ENCODE measurements at places on chromosomes 3 and 15.

DNA sequence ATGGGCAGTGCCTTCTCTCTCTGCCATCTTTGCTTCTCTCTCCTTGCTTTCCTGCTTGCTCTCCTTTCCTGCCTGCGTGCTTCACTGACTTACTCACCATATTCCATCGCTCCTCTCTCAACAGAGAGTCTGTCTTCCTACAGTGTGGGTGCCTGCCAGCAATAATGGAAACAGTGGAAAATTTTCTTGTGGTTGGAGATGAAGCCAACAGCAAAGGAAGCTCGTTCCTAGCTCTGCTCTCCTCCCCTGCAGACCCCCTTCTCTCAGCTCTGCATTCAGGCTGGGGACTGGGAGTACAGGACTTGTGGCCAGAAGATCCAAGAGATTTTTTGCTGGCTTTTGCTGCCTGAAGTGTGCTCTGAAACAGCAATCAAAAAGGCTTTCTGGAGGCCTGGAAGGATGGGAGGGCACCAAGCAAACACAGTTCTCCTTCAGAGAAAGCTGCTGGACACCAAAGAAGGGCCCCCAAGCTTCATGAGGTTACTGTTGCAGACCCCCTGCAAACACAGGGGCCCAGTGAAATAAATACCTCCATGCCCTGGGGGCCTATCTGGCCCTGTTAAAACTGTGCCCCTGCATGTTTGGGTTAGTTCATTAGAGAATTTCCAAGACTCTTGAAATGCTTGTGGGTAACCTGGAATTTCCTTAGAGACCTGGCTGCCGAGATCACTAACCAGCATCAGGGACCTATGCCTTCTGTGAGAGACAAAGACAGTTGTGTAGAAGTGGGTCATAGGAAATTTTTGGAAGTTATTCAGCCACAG lies 149.9 kb upstream of the RASGRP1 start:
- DNase-seq = peak; percentile 99

DNA sequence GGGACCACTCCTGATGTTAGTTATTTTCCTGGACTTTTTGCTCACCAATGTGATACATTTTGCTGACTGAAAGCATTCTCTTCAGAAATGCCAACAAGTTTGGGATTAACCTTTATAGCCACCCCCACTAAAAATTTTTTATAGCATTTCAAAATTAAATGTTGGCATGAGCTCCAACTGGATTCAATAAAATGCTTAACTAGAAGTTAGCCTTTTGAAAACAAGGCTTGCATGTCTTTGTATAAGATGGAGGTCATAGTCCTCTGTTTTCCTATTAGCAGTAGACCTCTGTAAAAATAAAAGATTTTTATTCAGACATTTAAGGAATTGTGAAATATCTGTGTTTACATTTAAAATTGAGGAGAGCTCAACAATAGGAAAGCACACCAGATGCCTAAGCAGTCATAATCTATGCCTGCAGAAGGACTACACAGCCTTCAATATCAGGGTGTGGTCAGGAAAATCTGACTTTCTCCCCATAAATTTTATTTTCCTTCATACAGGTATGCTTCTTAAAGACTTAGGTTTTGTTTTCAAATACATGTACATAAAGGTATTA lies 87.2 kb downstream of the DNAJC13 start:
- no peak for DNase-seq

- no peak for DNase-seq
Measured at GRCh38 chr3:42689421-42690014, 4.2 kb downstream of the KLHL40 start.

- DNase-seq = peak; percentile 74
Measured at GRCh38 chr15:68817304-68818065, 3.2 kb downstream of the ANP32A start.

- DNase-seq = peak; percentile 53
Measured at GRCh38 chr15:90449206-90449735, 61.2 kb downstream of the IQGAP1 start.

DNA sequence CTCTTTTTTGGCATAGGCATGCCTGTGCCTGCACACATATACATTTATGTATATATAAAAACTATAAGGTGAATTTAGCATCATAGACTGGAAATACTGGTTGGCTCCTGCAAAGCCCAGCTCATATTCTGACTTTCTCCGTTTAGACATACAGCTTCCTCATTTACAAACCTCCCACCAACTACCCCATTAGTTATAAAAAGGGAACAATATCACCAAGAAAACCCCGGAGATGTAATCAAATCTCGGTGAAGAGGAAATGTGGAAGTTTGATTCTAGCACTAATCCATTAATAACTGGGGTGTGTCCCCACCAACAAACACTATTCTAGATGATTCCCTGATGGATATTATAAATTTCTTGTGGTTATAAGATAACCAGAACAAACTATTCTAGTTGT lies 517.7 kb upstream of the TBL1XR1 start:
- DNase-seq = no peak

- DNase-seq = no peak
Measured at GRCh38 chr15:101633356-101633755, 18.8 kb downstream of the TM2D3 start.

- DNase-seq = peak; percentile 66
Measured at GRCh38 chr15:92809880-92810361, 90.2 kb upstream of the CHD2 start.

- DNase-seq = no peak
Measured at GRCh38 chr3:129632556-129632955, 26.1 kb upstream of the PLXND1 start.

DNA sequence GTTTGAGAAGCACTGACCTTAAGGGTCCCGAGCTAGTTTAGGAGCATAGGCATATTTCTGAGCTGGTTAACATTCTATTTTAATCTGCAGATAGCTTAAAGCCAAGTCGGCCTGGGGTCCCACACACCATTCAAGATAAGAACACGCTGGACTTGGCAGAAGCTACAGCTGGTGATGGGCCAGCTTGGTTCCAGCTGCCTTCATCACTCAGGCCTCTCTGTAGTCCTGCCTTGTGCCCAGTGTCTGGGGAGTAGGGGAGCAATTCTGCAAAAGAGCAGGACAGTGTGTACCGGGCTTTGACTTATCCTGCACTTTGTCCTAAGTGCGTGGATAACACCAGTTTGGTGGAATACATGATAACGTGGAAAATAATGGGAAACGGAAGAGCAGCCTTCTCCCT lies 164.5 kb downstream of the MEGF11 start:
- DNase-seq = no peak

DNA sequence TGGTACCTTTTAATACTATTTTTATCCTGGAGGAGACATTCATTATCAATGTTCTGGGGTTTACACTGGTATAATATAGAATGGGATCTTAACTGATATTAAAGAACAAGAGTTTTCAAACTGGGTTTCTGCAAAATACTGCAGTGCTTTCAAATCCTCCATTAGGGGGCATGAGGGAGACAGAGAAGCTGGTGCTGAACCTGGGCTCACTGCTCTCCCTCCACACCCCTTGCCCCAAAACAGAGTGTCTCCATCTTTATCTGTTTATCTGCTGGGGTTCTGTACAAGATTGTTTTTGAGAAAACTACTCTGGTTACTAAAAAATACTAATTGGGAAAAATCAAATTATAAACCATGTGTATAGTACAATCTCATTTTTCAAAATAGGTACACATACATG lies 41.7 kb downstream of the CADPS start:
- DNase-seq = peak; percentile 15

- DNase-seq = no peak
Measured at GRCh38 chr15:56783156-56783856, 50.0 kb upstream of the ZNF280D start.

DNA sequence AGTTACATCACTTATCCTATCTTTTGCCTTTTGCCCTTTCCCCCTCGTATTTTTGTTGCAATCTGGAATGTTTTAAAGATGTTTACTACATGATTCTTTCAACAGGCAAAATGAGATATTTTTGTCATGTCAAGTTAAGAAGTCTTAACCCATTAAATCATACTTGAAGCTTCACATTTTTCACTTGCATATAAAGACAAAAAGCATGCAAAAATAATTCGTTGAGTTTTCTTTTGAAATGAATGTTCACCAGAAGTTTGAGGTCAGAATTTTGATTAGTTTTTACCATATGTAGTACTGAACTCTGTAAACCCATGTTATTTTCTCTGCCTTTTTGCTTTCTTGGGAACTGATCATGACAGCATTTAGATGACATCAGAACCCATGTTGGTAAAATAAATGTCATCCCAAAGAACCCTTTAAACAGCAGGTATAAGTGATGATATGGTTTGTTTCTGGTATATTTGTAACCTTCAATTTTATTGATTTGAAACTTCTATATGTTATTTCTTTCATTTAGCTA lies 188.5 kb downstream of the GHSR start:
- DNase-seq = peak; percentile 40

DNA sequence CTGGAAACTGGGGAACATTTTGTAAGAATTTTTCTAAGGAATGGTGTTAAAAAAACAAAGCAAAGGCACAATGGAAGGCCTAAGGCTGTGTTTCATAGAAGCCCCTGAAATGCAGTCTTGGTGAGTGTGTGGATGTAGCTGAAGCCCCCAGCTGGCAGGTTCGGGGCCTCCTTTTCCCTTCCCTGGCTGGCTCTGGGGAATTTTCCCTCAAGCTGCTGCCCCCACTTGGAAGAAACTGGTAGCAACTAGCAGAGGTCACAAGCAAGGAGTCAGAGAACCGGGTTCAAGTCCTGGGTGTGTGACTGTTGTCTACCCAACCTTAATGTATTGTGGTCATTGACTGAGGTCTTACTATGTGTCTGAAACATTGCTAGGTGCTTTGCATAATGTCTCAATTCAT lies 85.3 kb upstream of the MYZAP start:
- DNase-seq = no peak

GRCh38 chr3:101362406-101362805 lies 42.0 kb upstream of the IMPG2 start:
- no peak for DNase-seq

DNA sequence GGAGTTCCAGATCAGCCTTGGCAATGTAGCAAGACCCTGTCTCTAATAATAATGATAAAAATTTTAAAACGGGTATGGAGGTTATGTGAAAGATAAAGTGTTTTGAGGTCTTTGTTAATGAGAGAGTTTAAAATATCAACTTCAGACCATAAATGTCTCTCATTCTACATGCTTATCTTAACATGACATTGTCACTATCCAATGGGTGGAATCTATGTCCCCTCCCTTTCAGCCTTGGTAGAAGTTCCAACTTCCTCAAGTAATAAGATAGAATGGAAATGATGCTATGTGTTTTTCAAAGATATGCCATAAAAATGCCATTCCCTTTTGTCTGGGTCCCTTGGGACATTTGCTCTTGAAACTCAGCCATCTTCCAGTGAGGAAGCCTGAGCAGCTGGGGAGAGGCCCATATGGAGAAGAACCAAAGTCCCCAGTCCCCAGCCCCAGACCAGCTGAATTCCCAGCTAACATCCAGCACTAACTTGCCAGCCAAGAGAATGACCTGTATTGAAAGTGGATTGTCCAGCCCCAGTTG lies 17.0 kb downstream of the RPSA start:
- no peak for DNase-seq

- DNase-seq = peak; percentile 3
Measured at GRCh38 chr3:25895031-25895430, 105.1 kb downstream of the OXSM start.

DNA sequence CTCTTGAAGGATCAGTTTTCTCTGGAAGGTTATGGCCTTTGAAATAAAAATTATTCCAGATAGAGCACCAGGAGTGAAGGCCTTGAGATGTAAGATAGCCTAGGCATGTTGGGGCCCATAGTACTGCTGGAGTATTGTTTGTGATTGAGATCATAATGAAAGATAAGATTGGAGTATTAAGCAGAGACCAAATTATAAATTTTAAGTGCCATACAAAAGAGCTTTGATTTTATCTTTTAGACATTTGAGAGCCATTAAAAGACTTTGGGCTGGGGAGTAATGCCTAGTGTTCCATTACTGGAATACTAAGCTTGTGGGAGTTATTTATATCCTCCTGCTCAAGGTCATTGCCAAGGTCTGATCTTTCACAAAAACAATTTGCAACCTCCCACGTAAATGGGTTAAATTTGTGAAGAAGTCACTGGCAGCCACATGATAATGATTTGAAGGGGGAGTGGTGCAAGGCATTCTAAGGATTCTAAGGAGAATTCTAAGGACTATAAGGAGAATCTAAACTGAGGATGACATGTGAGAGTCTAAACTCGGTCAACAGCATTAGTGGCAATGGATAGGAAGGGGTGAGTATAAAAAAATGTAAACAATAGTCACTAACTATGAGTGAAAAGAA lies 12.8 kb downstream of the ELL3 start:
- DNase-seq = peak; percentile 27

GRCh38 chr3:127677541-127678314 lies 5.0 kb downstream of the ABTB1 start:
- DNase-seq = no peak

DNA sequence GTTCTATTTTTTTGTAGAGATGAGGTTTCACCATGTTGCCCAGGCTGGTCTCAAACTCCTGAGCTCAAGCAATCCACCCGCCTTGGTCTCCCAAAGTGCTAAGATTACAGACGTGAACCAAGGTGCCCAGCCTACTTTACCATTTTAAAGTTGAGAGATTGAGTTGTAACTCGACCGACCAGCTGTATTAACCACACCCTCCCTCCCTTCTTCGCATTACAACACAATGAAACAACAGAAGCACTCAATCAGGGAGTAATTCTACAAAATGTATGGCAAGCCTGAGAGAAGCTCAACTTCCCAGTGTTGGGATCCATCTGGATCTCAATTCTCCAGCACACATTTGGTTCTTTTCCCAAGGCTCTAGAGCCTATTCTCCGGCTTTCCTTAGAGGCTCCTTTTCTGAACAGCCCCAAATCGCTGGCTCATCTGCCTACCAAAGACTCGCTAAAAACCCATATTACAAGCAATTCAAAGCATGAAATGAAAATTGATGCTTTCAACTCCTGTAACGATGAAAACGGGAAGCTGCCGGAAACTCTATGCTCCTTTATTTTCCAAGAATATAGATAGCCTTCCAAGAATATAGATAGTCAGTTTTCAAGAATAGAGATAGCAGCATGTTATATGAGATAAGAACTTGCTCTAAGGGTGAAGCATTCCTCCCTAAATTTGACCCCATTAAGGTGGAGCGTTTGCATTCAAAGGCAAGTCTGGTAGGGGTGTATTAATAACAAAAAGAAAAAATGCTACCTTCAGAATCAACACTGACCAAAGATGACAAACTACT lies 450.9 kb downstream of the MAGI1 start:
- DNase-seq = no peak

DNA sequence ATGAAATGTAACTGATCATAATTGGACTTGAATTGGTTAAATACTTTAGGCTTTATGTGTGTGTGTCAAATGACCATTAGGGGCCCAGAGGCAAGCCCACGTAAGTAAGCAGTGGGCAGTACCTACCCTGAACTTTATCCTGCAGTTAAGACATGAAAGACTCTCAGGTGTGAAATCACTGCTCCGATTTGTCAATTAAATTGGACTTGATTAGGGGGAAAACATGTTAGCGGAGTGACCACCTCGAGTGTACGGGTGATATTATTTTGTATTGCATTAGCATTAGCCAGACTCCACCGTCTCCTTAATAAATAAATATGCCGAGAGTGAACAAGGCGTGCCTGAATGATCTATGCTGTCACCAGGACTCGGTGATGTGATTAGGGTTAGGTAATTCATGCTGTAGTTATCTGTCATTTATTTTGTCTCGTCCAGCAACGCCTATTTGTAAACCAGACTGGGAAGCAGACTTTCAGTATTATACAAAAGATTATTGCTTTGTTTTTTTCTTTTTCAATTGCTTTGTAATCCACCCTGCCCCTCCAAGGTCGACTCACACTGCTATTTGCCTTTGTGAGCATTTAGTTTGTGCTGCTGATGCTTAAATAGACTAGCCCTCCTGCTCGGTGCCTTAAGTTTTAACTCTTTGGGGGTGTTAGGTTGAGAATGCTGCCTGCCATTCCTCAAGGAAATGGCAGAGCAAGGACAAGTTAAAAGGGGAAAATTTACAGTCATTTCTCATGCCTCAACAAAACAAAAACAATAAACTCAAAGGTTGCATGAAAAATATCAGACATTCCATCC lies 1.8 kb downstream of the RBMS3 start:
- peak; percentile 63 for DNase-seq

All from EH (cell line).